ENCODE measurements at places on chromosomes 3 and 15. TPM values are rescaled to one million over a fixed set of nuclear protein-coding genes. Genes with fewer than 3 reads are reported as not detected.

The FAM43A gene
- total RNA-seq = 25.7 TPM

DNA sequence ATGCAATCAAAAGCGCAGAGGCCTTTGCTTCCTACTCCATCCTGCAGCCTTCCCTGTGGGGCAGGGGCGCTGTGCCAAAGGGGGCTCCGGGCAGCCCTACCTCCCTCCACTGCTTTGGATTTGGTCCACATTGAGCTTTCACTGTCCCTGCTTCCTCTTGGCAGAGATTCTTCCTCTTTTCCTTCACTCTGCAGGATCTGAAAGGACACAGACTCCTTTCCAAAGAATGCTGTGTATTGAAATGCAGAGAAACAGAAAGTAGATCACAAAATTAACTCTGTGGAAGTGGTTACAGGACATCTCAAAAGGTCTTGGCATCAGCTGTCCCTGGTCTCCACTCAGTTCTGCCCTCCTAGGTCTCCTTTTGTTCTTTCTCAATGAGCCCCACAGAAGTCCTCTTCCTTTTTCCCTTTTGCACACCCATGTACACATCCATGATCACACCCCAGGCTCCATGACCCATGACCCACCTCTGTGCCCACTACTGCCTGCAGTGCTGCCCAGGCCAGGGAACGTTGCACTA, 64.1 kb downstream of the CCR1 start:
- DNase-seq = no peak
- peak overlapping the region; percentile 36 for H3K27ac ChIP-seq
- peaks cover 11% of the 10 kb centered on the region for H3K4me1 ChIP-seq

GRCh38 chr15:93030430-93031102, 58.4 kb downstream of the RGMA start:
- peaks cover 21% of the 10 kb centered on the region for H3K36me3 ChIP-seq
- peak overlapping the region; percentile 82 for H3K27ac ChIP-seq
- no peak for DNase-seq
- no peak overlapping the region for H3K4me3 ChIP-seq
- peaks cover 45% of the 10 kb centered on the region for H3K4me1 ChIP-seq
- no peaks in the 10 kb centered on the region for H3K27me3 ChIP-seq

- H3K27ac ChIP-seq = no peak overlapping the region
- H3K4me1 ChIP-seq = peaks cover 6% of the 10 kb centered on the region
- H3K4me3 ChIP-seq = no peak overlapping the region
- no peaks in the 10 kb centered on the region for H3K36me3 ChIP-seq
- no peaks in the 10 kb centered on the region for H3K27me3 ChIP-seq
- DNase-seq = no peak
Measured at GRCh38 chr15:62777671-62778070, 264.9 kb upstream of the TPM1 start.

The ZPLD1 gene
- not detected for total RNA-seq

Measured in upper lobe of right lung (tissue), 1 donor.